SIG-M5 (cell line): ENCODE measurements at places on chromosomes 5 and 9.

DNA sequence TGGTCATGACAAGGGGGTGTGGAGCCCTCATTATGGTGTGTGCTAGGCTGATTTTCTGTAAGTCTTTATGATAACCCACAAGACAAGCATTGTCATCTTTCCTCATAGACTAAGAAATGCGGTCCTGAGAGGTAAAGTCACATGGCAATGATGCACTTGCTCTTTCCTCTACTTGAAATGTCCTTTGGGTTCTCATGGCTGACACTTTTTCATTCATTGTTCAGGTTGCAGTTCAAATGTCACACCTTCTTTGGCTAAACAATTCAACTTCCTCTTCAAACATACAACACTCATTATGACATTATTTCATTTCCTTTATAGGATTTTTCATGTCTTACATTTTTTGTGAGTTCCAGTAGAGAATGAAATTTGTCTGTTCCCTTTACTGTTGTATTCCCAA, 323.6 kb upstream of the PRR16 start:
- no peak for DNase-seq

DNA sequence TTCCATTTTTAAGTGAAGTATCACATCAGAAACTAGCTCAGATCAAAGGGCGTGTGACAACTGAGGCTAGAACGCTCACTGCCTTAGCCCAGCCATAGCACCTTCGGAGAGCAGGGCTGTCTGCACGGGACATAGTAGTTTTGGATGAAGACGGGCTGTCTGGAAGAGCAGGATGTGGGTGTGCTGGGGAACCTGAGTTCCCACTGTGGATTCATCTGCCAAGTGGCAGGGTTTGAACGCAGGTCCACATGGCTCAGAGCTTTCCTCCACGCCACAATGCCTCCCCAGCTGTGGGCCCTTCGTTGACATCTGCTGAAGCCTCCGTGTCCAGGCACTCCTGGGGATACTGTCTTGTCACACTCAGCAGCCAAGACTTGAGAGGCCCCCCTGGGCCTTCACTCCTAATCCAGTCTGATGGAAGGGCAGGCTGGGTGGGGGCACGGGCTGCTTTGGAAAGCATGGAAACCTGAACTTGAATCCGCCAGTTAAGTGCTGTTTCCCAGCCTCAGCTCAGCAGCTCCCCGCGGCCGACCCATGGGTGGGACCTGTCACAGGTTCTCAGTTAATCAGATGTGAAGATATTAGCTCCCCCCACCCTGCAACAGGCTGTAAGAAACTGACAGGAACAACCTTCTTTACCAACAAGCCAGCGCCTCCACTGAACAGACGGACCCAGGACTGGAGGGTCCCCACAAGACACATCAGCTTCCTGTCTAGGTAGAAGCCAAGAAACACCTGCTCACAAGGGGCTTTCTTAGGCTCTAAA, 228.1 kb downstream of the FANCC start:
- DNase-seq: no peak

DNA sequence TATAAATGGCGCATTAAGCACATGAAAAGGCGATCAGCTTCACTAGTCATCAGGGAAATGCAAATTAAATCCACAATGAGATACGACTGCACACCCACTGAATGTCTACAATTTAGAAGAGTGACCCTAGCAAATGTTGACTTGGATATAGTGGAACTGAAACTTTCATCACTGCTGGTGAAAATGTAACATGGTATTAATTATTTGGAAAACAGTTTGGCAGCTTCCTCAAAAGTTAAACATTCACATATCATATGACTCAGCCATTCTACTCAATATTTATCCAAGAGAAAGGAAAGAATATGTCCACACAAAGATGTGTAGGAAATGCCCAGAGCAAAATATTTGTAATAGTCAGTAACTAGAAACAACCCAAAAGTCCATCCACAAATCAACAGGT, 146.5 kb downstream of the LPAR1 start:
- DNase-seq: no peak

DNA sequence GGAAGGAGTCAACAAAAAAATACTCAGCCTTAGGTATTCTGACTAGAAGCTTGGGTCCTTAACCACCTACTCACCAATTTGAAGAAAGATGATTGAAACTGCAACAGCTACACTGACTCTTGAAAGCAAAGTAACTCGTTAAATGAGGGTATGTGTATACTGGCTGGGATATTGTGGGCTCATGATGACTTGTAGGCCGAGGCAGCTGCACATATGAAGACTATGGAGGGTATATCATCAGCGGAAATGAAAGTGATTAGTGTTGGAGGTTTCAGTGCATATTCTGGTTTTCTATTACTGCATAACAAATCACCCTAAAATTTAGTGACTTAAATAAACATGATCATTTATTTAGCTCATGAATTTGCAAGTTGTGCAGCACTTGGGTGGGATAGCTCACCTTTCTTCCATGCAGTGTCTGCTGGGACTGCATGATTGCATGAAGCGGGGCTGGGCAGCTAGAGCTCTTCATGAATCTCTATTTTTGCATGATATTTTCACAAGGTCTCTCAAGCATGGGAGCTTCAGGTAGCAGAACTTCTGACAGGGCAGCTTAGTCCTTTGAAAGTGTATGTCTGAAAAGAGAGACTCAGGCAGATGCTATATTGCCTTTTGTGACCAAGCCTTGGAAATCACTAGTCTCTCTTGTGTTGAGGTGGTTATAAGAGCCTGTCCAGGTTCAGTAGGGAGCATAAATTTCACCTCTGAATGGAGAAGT, 96.1 kb upstream of the CDKN2B start:
- no peak for DNase-seq

GRCh38 chr9:21875893-21876292, 73.5 kb downstream of the MTAP start:
- no peak for DNase-seq

GRCh38 chr5:137446151-137446550, 53.0 kb downstream of the SPOCK1 start:
- DNase-seq: no peak

- no peak for DNase-seq
These were observed 29.2 kb downstream of the FREM1 start for GRCh38 chr9:14881006-14881405.

DNA sequence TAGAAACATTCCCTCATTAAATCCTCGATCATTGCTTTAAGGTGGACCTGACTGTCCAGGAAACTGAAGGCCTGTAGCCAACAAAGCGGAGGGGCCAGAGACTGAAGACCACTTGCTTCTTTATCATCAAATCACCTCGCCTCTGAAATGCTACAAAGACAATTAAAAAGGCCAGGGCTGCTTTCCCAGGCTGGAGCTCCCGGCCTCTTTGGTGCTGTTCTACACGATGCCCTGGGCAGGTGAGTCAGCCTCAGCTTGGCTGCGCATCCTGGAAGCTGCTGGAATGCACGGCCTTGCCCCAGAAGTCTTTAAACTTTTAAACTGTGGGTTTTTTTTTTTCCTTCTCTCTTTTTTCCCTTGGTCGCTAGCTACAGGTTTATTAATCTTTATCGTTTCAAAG, 46.5 kb downstream of the SH3PXD2B start:
- DNase-seq: no peak

DNA sequence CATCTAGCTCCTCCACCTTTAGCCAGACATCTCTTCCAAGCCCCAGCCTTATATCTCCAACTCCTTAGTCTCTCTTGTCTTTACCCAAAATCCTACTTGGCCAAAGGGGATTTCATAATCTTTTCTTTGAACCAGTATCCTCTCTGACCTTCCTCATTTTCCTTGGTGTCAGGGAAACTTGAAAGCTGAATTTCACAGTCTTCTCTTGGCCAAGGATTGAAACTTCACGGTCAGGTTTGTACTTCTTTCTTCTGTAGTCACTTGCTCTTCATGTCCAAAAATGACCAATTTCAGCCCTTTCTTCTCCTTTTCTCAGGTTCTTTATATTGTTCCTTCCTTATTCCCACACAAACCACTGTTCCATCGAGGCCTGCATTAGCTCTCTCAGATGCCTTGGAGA, 473.7 kb upstream of the KLF4 start:
- DNase-seq: no peak

- no peak for DNase-seq
These were observed 615.9 kb downstream of the SEMA5A start for GRCh38 chr5:8930021-8930420.

DNA sequence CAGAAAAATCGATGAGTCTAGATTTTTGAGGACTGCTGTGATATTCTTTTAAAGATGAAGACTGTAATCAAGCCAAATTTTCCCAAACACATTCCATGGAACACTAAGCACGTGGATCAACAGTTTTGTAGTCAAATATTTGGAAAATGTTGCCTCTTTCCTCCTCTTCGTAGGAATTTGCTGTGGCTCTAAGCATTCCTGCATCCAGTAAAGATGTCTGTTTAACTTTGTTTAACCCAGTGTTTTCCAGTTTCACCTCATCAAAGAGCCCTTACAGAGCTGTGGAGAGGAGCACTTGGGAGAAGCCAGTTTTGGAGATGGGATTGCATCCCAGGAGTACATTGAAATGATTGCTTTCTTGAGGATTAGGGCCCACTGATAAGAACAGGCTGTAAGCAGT, 58.9 kb downstream of the INSYN2B start:
- no peak for DNase-seq

DNA sequence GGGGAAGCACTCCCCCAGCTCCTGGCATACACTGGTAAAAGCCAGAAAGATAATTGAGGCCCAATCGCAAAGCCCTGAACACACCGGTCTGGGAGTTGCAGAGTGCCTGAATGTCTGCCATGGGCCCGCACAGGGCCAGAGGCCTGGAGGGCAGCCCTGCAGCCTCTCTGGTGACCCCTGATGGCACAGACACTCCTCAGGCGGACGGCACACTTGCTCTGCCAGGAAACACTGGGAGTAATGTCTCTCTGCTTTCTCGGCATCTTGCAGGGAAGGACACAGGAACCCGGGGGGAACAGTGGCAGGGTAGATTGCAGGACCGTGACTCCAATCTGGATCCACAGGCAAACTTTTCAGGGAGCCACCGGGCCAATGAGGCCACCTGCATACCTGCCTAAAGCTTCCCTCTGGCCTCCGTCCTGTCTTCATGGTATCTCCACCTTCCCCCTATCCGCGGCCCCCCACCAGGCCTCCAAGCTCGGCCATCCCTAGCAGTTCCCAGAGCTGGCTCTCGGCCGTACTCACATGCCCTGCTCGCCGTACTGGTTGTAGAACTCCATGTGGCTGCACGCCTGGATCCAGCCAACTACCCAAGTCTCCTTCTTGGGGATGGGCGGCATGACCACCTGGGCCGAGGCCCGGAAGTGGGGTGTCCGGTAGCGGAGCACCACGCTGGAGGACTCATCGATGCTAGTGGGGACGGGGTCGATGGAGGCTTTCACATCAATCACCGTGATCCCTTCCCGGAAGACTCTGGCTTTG, 797 bp downstream of the FAM78A start:
- DNase-seq: no peak

- DNase-seq: no peak
These were observed 55.1 kb downstream of the HMGCS1 start for GRCh38 chr5:43258116-43258515.

DNA sequence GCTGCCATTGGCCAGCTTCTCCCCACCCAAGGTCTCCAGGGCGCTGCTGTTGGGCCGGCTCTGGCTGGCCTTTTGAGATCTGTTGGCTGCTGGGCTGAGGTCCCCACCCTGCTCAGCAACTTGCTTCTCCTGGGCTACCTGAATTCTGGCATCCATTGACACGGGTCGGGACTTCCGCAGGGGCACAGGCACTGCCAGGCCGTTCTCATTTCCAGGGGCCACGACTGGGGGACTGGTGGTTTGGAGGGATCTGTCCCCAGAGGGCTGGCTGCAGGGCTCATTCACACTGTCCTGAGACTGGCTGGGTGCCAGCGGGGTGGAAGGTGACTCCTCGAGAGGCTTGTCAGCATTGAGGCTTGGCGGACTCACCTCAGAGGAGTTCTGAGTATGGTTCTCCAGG, 87.1 kb upstream of the FBXW11 start:
- DNase-seq: no peak

DNA sequence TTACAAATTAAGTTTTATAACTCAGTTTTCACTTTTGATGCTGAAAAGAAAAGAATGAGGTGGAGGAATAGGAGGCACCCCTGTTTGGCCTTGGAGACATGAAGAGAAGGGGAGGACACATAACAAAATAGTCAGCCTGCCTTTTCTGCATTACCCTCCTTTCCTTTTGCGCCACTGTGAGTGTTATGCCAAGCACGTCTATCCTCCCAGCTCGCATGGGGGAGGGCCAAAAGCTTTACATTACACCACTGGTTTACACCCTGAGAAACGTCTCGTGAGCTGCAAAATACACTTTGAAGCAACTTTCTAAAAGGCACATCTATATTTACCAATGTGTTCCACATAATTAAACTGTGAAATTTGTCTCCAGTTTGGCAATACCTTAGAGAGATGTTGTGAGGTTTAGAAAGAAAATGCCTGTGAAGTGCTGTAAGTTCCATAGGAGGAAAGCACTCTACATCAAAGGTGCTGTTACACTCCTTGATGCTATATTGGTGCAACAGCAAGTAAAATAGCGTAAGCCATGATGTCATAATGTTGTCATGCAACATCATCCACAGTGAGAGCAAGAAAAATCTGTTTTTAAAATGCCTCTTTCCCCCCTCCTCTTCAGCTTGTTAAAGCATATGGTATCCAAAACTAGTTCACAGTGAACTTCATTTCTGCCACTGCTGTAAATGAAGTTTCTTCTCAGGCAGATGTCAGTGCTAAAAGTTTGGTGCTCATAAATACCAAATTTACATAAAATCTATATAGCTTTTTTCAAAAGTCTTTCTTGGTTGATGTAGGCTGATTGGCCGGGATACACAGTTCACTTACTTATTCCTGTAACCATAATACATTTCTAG, 50.3 kb downstream of the CETN3 start:
- no peak for DNase-seq

GRCh38 chr9:70589571-70590314, 175.3 kb upstream of the KLF9 start:
- no peak for DNase-seq

DNA sequence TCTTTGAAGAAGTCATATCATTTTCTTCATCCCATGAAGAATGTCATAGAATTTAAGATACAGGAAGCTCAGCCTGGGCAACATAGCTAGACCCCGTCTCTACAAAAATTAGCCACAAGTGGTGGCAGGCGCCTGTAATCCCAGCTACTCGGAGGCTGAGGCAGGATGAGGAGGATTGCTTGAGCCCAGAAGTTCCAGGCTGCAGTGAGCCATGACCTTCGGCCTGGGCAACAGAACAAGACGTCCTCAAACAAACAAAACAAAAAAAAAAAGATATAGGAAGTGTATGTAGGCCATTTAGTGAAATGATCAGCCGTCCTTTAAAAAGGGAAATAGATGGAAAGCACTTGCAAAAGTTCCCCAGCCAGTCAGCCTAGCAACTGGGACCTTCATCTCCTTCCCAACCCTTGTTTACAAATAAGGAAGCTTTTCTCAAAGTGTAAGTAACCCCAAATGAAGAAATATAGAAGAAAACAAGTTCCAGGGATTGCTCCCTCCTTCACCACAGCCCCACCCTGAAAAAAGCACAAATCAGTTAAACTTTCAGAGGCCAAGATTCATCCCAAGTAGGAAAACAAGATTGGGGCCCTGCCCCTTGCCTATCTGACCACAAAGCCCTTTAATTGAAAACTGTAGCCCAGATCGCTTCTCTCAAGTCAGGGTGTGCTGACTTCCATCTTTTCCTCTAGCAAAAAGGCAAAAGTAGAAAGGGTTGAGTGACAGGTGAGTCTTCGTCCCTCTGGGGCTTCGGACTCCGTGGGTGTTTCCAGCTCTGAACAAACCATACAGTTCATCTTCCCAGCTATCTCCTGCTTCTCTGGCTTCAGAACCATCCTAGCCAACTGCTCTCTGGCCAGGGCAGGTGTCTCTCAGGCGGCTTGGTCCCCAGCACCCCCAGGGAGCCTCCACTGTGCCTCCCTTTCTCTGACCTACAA, 1.2 kb downstream of the SLC31A2 start:
- no peak for DNase-seq
